ENCODE measurements at places on chromosomes 1 and 21. TPM values are rescaled to one million over a fixed set of nuclear protein-coding genes. Genes with fewer than 3 reads are reported as not detected.

Gene HSPB7
- total RNA-seq: 4,961 TPM

- H3K4me3 ChIP-seq: no peak overlapping the region
- peak overlapping the region; percentile 36 for H3K27ac ChIP-seq
- H3K36me3 ChIP-seq: no peaks in the 10 kb centered on the region
- no peaks in the 10 kb centered on the region for H3K4me1 ChIP-seq
These were observed 27.8 kb upstream of the TIAM1 start for GRCh38 chr21:31371715-31372470.

DNA sequence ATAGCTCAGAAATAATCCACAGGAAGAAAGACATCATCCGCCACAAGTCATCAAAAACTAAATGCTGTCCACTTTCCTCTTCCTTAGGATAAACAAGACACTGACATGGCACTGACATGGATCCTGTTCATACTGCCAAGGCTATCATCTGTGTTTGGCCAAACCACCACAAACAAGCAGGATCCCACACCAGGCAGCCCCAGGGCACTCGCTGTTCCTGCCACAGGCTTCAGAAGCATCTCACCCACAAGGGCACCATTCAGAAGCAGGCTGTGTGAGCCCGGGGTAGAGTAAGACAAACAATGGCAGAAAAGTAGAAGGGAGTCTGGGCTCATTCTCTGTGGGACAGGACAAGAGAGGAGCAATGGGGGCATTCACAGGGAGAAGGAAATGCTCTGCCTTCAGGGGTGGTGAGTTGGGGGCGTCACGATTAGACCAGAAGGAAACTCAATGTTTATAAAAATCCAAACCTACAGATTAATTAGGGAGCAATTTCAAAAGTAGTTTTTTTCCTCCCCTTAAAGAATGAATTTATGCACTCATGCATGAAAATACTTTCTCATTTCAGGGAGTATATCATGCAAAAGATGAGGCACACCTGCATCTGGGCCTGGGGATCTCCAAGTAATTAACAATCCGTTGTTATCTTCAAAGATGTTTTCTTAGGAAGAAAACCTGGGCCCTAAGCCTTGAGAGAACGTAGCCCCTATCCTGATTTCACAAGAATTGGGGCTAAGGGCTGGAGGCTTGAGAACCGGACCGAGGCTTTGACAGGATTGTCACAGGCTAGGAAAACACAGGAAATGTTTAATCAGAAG is 43.3 kb upstream of the ATP1A1 start:
- no peak overlapping the region for H3K4me3 ChIP-seq
- no peaks in the 10 kb centered on the region for H3K36me3 ChIP-seq
- DNase-seq: no peak
- H3K27ac ChIP-seq: no peak overlapping the region
- peaks cover 9% of the 10 kb centered on the region for H3K4me1 ChIP-seq
- H3K27me3 ChIP-seq: no peaks in the 10 kb centered on the region

- H3K36me3 ChIP-seq: no peaks in the 10 kb centered on the region
- no peak for DNase-seq
- no peak overlapping the region for H3K27ac ChIP-seq
- no peak overlapping the region for H3K4me3 ChIP-seq
- peaks cover 6% of the 10 kb centered on the region for H3K4me1 ChIP-seq
These were observed 6.4 kb downstream of the DYRK1A start for GRCh38 chr21:37372951-37373350.

Gene CCSAP
- total RNA-seq: 2.0 TPM

DNA sequence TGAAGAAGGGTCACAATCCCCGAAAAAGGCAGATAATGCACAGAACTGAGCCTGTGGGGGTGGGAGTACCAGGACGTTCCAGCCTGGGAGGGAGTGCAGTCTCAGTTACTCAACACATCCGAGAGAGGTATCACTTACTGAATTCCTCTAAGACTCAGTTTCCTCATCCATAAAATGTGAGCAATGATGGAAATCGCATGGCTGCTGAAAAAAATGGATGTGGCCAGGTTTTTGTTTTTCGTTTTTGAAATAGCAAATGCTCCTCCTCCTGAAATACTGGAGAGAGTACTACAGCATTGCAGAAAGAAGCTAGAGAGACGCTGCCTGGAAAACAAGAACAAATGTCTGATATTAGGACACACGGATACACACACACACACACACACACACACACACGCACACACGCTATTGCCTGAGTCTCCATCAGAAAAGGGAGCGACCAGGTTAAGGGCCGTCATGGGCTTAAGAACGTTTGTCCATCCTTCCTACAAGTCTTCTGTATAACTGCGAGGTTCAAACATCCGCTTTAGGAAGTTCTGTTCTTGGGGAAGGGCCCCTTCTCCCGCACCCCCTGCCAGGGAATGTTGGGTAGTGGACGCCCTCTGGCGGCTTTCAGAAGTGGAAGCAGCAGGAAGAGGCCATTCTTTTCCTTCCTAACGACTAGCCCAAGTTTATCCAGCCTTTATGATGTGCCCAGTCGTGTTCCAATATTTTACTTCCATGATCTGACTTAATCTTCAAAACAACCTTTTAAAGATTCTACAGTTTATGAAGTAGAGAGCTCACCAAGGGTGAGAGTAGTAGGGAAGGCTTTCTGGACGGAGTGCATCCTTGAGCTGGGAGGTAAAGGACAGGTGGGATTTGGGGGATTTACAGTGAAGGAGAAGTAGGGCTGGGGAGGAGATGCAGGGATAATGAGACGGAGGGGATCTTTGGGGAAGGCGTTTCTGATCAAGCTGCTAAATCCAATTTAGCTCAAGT is 699 bp upstream of the NES start:
- H3K4me3 ChIP-seq: peak overlapping the region; percentile 51
- peaks cover 25% of the 10 kb centered on the region for H3K4me1 ChIP-seq
- DNase-seq: peak; percentile 89

DNA sequence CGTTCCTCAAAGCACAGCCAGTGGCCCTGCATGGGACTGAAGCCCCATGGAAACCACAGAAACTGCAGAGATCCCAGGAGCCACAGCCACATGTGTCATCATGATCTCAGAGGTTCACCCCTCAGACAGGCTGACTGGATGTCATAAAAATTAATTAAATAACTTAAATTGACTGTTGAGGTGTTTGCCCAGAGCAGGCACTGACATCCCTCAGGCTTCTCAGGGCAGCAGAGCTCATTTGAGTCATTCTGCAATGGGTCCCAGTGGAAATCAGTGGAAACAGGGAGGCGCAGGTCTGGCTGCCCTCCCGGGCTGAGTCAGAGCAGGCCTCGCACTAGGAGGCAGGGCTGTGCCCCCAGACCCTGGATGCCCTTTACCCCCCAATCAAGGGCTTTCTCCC is 135.1 kb downstream of the CDC7 start:
- no peak for DNase-seq
- no peak overlapping the region for H3K4me3 ChIP-seq
- no peaks in the 10 kb centered on the region for H3K36me3 ChIP-seq
- no peak overlapping the region for H3K27ac ChIP-seq
- no peaks in the 10 kb centered on the region for H3K4me1 ChIP-seq
- H3K27me3 ChIP-seq: no peaks in the 10 kb centered on the region

GRCh38 chr1:229636042-229636441 is 10.0 kb downstream of the URB2 start:
- H3K4me1 ChIP-seq: no peaks in the 10 kb centered on the region
- H3K4me3 ChIP-seq: no peak overlapping the region
- no peak overlapping the region for H3K27ac ChIP-seq
- H3K36me3 ChIP-seq: peaks cover 19% of the 10 kb centered on the region
- peak; percentile 53 for DNase-seq
- no peaks in the 10 kb centered on the region for H3K27me3 ChIP-seq

Gene FOXO6
- 2.8 TPM for total RNA-seq

DNA sequence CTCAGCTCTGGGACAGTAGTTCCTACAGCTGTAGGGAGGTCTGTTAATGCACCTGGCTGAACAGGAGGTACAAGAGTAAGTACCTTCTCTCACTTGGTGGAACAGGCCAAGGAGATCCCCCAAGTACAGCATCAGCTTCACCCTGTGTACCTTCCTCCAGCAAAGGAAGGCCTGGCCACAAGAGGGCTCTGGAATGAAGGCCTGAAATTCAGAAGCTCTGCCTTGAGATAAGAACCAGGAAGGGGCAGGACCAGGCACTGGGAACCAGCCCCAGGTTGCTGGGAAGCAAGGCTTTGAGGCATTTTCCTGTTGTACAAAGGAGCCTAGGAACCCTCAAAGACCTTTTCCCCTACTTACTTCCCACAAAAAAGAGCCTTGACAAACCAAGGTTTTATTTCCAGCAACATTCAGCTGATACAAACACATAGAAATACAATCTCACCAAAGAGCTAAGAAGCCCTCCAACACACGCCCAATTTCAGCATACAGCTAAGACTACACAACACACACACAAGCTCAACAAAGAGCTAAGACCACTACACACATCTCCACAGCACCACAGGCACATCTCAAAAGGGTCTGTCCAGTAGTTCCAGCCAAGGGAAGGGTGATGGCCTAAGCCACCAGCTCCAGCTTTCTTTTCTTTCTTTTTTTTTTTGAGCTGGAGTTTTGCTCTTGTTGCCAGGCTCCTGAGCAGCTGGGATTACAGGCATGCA is 23.5 kb downstream of the F11R start:
- peak; percentile 70 for DNase-seq
- H3K36me3 ChIP-seq: peaks cover 7% of the 10 kb centered on the region
- no peak overlapping the region for H3K4me3 ChIP-seq
- peak overlapping the region; percentile 51 for H3K27ac ChIP-seq
- peaks cover 7% of the 10 kb centered on the region for H3K4me1 ChIP-seq

DNA sequence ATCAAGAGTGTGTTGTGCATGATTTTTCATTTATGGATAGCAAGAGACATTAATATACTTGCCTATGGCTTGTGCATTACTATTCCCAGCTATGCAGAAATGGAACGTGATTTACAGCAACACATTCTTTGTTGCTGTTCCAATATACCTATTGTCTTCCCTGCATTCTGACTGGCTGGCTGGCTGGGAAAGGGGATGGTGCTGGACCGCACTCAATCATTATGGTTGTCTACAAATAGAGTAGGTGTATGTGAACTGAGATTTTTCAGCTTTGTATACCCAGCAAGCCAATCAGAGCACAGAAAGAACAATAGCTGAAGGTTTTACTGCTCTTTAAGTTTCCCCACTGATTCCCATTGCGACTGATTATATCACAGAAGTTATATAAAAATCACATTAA is 167.5 kb downstream of the ATG4C start:
- H3K4me3 ChIP-seq: no peak overlapping the region
- H3K27me3 ChIP-seq: peaks cover 17% of the 10 kb centered on the region
- H3K36me3 ChIP-seq: no peaks in the 10 kb centered on the region
- H3K27ac ChIP-seq: no peak overlapping the region
- no peak for DNase-seq

DNA sequence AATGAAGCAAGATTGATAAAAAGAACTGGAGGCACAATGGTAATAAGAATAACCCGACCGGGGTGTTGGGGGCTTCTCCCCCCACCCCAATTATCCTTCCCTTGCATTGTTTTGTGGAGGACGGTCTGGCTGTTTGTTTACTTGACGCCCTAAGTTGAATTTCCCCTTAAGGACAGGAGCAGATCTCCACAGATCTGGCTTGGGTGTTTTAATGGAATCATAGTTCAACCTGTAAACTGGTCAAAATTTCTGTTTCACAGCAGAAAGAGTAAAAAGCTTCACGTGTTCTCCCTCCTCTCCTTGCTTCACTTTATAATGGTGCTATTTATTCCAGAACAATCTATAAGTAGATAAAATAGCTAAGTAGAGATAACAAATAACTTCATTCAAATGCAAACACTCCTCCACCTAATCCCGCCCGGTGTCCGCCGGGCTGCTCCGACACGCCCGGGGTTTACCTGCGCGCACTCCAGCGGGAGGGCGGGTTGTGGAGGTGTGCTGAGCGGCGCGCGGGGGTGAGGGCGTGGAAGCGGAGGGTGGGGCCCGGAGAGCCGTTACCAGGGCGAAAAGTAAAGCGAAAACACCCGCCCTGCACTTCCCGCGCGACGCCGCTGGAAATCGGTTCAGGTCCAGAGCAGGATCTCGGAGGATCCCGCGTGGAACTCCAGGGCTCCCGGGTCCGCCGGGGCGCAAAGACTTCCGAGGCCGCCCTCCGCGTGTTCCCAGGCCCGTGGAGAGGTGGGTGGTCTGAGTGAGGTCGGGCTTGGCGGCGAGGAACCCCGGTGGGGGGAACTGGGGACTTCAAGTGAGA is 2.0 kb upstream of the ATF3 start:
- no peaks in the 10 kb centered on the region for H3K36me3 ChIP-seq
- H3K4me1 ChIP-seq: no peaks in the 10 kb centered on the region
- no peaks in the 10 kb centered on the region for H3K27me3 ChIP-seq
- peak overlapping the region; percentile 16 for H3K27ac ChIP-seq
- H3K4me3 ChIP-seq: peak overlapping the region; percentile 74

Gene AK5
- 0.71 TPM for total RNA-seq

DNA sequence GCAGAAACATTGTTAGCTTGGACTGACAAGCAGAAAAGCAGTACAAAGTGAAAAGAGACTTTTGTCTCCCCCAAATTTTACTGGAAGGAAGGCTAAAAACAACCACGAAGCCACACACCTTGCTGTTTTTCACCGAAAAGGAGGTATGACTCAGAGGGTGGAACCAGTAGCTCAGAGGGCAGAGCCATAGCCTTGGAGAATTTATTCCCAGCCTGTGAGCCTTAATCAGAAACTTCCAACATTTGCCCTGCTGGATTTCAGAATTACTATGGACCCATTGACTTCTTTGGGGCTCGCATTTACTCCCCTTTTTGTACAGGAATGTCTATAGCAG is 32.0 kb downstream of the RPS6KC1 start:
- no peaks in the 10 kb centered on the region for H3K4me1 ChIP-seq
- H3K36me3 ChIP-seq: peaks cover 77% of the 10 kb centered on the region
- no peak overlapping the region for H3K27ac ChIP-seq
- no peaks in the 10 kb centered on the region for H3K27me3 ChIP-seq

Gene AUNIP
- 1.5 TPM for total RNA-seq

Gene B3GALT5
- not detected for total RNA-seq

Gene DUSP23
- 30.3 TPM for total RNA-seq

GRCh38 chr1:53582211-53583020 is 123.2 kb downstream of the DMRTB1 start:
- H3K4me3 ChIP-seq: no peak overlapping the region
- no peaks in the 10 kb centered on the region for H3K4me1 ChIP-seq
- H3K36me3 ChIP-seq: no peaks in the 10 kb centered on the region
- H3K27ac ChIP-seq: no peak overlapping the region
- peaks cover 6% of the 10 kb centered on the region for H3K27me3 ChIP-seq
- DNase-seq: peak; percentile 20

DNA sequence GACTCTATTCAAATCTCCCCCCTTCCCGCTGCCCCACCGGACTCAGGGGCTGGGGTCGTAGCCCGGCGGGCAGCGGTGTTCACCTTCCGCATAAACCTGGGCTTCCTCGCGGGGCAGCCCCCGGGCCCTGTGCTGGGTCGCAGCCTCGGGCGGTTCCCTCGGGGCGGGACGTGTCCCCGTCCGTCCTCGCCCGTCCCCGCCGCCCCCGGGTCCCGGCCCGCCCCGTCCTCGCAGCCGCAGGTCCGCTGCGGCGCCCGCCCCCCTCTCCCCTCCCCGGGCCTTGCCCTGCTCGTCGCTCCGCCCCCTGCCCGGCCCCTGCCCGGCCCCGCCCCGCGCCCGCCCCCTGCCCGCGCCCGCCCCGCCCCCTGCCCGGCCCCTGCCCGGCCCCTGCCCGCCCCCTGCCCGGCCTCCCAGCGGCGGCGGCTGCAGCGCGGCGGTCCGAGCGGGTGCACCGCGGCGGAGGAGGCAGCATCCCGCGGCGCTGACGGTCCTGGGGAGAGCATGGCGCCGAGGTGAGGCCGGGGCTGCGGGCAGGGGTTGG is at the start of gene COL18A1:
TSS of gene COL18A1 (plus strand) at position 436 of the 541 bp plus-strand sequence. CDS start at position 502, 66 bp downstream.
- H3K36me3 ChIP-seq: no peaks in the 10 kb centered on the region
- DNase-seq: peak; percentile 80
- H3K27ac ChIP-seq: peak within 1 kb of the TSS; percentile 89
- peaks cover 24% of the 10 kb centered on the region for H3K27me3 ChIP-seq
- H3K4me3 ChIP-seq: peak within 1 kb of the TSS; percentile 84

Gene IFI16
- total RNA-seq: 61.8 TPM
